ENCODE measurements at places on chromosomes 7 and 10.
A peak's percentile ranks its signal among the peaks of the same experiment; 100 is the strongest.

GRCh38 chr7:30074422-30075030 lies 46.3 kb downstream of the PLEKHA8 start:
- peak; percentile 65 for DNase-seq

- DNase-seq, result no peak
Observed at GRCh38 chr10:108515821-108516220, 1351.3 kb upstream of the SORCS1 start.

- DNase-seq, result no peak
Observed at GRCh38 chr7:130794619-130794922, 60.6 kb upstream of the KLF14 start.

GRCh38 chr7:92400013-92400412 lies 47.3 kb upstream of the GATAD1 start:
- DNase-seq, result no peak

All from NB4 (cell line).